ENCODE measurements at places on chromosomes 11 and 22.

DNA sequence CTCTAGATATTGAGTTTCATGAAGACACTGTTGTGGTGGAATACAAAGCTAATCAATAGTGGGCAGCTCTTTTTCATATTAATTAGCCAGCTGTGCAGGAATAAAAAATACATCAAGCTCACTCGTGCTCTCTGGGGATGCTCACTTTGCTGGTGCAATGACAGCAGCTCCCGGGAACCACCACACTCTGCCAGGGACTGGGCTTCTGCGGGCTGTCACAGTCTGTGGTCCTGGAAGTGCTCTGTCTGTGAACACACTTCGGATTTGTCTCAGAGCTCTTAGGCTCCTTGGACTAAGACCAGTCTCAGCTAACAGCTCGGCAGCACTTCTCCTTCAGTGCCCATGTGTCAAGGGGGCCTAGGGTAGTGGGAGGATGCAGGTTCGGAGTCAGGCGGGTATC lies 393.5 kb downstream of the TENM4 start:
- DNase-seq: no peak

- DNase-seq: no peak
Measured at GRCh38 chr11:17751558-17751957, 17.0 kb downstream of the KCNC1 start.

DNA sequence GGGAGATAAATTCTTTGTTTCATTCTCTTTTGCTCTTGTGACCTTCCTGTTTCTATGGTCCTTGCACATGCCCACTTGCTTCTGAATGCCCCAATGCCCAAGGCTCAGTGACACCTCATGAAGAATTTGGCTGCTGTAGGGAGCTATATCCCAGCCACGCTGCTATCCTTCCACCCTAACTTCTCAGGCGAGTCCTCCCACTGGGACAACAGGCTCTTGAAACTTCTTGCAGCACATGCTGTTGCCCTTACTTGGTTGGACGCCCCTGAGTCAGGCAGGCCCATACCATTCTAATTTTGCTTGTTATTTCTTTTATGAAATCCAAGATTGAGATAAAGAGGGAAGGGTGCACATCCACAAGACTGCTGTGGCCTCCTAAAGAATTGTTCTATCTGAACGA lies 57.6 kb upstream of the BLID start:
- no peak for DNase-seq

- DNase-seq: no peak
Measured at GRCh38 chr11:122864386-122865115, 18.0 kb upstream of the JHY start.

DNA sequence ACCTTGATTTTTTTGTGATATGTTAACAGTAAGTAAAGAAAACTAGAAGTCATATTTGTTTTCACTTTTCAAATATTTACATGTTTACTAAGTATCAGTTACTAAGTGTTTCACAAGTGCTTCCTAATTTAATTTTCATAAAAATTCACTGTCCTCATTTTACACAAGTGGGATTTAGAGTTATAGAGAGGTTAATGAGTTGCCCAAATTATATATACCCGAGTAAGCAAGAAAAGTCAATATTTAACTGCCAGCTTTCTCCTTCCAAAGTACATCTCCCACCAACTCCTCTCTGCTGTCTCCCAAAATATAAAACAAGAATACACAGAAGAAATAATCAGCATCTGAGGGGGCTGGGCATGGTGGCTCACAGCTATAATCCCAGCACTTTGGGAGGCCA lies 896.7 kb upstream of the ANO3 start:
- DNase-seq: no peak

DNA sequence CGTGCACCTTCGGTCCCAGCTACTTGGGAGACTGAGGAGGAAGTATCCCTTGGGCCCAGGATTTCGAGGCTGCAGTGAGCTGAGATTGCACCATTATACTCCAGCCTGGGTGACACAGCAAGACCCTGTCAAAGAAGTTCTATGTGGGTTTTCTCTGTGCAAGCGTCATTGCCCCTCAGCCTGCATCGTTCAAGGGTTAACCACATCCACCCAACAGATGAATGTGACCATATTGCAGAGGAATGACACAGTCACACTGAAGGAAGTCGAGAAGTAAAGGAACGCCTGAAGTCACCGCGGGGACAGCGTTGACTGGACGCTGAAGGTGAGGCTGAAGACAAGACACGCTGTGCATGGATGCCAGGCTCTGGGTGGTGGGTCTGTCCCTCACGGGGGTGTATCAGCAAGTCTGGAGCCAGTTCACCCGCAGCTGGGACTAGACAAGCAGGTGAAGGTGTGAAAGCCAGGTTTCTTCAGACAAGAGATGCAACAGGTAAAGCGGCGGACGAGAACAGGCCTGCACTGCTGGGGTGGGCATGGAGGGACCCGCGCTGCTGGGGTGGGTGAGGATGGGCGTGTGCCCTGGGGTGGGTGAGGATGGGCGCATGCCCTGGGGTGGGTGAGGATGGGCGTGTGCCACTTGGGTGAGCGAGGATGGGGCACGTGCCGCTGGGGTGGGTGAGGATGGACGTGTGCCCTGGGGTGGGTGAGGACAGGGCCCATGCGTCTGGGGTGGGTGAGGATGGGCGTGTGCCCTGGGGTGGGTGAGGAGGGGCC lies 36.5 kb upstream of the TOLLIP start:
- DNase-seq: no peak

GRCh38 chr22:35381424-35382009 lies 621 bp downstream of the HMOX1 start:
- no peak for DNase-seq

GRCh38 chr11:11786771-11787170 lies 55.0 kb upstream of the USP47 start:
- no peak for DNase-seq

DNA sequence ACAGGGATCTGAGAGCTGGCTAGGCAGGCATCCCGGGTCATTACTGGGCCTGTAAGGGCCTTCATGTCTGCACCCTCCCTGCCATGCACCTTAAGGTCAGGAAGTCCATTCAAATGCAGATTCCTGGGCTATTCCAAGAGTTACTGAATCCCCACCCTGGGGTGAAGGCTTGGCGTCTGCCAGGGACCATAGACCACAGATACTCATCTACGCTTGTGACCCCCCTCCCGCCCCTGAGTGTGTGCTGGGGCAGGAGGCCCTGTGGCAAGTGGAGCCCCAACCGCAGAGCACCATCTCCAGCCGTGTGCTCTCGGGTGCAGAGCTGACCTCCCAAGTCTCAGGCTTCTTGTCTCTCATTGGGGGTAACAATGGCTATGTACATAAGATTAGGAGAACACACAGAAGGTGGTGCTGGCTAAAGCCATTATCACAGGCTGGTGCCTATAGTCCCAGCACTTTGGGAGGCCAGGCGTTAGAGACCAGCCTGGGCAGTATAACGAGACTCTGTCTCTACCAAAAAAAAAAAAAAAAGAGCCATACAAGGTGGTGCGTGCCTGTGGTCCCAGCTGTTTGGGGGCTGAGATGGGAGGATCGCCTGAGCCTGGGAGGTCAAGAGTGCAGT lies 19.1 kb upstream of the KCNQ1OT1 start:
- no peak for DNase-seq

GRCh38 chr11:36464720-36465119 lies 45.4 kb downstream of the TRAF6 start:
- DNase-seq: no peak

DNA sequence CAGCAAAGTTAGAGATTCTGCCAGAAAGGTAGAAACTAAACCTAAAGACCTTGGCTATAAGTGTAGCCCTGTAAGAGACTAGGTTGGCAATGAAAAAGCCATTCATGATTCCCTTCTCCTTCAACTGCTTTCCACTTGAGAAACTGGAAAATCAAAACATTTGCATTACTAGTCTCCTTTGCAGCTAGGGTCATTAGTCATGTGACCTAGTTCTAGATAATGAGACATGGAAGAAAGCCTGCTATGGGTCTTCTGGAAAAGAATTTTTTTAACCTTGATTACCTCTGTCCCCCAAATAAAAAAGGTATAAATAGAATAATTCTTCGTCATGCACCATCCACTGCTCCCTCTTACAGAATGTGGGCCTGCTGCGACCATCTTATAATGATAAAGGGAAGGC lies 80.1 kb downstream of the SOX6 start:
- DNase-seq: no peak

- no peak for DNase-seq
Measured at GRCh38 chr11:40161854-40162410, 1297.5 kb downstream of the LRRC4C start.

GRCh38 chr11:109547356-109548027 lies 125.5 kb downstream of the C11orf87 start:
- peak; percentile 2 for DNase-seq

DNA sequence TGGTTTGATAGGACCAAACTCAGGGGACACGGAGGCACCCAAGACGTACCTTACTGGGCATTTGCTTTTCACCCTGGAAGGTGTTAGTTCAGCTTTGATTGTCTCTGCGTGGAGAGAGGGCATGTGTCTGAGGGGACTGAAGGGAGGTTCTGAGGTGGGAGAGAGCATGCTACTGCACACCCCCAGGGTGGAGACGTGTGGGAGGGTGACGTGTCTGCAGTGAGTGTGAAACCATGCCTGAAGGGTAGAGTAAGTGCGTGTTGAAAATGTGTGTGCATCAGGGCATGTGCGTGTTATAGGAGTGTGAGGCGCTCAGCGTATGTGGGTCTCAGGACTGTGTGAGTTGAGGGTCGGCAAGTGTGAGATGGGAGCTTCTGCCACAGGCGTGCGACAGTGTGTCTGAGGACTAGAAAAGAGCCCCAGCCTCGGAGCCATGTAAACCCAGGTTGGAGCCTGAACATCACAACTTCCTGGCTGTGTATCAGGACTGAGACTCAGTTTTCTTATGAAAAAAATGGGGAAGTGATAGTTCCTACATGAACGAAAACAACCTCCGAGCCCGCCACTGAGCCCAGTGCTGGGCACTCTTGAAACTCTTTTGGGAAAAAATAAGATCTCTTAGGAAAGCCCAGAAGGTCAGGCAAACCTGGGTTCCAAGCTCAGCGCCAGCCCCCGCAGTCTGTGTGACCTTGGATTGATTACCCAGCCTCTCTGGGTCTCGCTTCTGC lies 11.8 kb upstream of the KCNJ11 start:
- DNase-seq: no peak

DNA sequence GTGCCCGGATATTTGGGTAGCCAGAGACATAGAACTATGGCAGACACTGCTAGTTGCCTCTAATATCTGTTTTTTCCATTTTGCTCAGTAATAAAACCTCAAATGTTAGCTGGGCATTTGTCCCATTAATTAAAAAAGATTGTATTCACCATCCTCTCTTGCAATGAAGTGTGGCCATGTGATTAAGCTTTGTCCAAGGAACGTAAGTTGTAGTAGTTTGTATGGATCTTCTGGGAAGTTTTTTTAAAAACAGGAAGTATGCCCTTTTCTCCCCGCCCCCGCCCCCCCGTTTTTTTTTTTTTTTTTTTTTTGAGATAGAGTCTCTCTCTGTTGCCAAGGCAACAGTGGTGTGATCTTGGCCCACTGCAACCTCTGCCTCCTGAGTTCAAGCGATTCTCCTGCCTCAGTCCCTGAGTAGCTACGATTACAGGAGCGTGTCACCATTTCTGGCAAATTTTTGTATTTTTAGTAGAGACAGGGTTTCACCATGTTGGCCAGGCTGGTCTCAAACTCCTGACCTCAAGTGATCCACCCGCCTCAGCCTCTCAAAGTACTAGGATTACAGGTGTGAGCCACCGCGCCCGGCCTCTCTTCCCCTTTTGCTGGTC lies 1.7 kb upstream of the TMEM135 start:
- no peak for DNase-seq

DNA sequence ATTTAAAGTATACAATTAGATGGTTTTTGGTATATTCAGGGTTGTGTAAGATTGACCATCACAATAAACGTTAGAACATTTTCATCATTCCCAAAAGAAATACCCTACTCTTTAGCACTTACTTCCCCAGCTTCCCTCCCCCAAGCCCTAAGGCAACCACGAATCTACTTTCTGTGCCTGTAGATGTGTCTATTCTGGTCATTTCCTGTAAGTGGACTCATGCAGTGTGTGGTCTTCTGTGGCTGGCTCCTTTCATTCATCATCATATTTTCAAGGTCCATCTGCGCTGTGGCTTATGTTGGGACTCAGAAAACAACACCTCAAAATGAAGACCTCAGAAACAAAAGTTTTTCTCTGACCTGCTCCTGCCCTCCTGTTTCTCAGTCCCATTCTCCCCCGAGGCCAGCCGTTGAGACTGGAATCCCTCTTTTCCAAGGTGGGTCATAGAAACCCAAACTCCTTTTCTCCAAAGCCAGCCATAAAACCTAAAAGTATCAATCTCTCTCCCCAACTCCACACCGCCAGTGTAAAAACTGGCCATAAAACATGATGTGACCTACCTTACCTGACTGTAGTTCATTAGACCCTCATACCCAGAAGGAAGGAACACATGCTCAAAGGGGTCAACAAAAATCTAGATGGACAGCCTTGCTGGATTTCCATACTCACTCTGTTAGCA lies 12.9 kb upstream of the TMPRSS13 start:
- no peak for DNase-seq

DNA sequence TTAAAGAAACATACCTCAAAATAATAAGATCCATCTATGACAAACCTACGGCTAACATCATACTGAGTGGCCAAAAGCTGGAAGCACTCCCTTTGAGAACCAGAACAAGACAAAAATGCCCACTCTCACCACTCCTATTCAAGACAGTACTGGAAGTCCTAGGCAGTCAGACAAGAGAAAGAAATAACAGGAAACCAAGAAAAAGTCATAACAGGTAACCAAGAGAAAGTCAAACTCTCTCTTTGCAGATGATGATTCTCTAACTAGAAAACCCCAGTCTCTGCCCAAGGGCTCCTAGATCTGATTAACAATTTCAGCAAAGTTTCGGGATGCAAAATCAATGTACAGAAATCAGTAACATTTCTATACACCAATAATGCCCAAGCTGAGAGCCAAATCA lies 35.6 kb downstream of the TMEM123 start:
- DNase-seq: no peak

DNA sequence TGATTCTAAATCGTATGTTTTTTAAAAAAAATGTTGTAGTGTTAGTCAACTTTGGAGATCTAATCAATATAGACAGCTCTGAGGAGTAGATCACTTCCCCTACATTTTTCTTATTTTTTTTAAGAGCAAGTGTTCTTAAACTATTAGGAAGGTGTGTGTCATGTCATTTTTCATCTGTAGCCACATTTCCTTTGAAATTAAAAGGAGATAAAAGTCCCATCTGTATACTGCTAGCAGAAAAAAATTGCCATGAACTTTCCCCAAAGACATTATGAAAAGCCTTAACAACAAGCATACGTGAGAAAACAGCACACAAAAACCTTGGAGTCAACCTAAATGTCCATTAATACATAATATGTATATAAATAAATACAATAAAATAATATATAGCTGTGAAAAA lies 286.6 kb downstream of the ETS1 start:
- no peak for DNase-seq

DNA sequence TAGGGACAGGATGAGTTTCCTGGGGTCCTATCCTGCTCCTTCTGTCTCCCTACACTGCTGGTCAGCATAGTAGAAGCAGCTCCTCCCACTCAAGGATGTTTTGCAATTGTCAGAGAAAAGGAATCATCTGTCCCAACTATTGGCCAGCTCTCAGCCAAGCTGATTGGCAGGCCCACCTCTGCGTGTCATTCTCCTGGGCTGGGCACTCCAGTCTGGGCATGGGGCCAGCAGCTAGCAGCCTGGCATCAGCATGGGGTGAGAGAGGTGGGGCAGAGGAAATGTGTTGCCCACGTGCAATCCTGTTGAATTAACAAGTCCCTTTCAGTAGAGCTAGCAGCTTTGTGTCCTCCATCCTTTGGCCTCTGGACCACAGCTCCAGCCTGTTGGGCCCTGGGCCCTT lies 14.1 kb downstream of the ANKK1 start:
- DNase-seq: peak; percentile 9

Measured in HFF-Myc (cell line).